ENCODE measurements at places on chromosomes 3 and 15.

DNA sequence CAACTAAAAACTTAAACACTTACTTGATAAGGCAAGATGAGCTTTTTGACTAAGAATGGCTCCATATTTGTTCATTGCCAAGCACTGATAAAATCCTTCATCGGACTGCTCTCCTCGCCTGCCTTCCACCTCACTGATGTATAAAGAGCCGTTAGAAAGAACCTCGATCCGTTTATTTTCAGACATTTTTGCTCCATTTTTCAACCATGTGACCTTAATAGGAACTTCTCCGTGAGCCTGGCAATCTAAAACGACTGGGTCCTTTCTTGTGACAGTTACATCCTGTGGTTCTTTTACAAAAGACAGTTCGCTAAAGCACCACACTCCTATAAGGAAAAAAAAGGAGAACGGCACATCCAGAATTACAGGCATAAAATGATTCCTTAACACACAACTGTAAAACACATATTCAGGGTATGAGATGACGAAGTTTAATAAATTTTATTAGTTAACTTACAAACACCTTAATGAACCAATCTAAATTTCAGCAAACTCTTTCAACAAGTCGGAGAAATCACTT is 2.5 kb downstream of the PRTG start:
- no peak for DNase-seq

DNA sequence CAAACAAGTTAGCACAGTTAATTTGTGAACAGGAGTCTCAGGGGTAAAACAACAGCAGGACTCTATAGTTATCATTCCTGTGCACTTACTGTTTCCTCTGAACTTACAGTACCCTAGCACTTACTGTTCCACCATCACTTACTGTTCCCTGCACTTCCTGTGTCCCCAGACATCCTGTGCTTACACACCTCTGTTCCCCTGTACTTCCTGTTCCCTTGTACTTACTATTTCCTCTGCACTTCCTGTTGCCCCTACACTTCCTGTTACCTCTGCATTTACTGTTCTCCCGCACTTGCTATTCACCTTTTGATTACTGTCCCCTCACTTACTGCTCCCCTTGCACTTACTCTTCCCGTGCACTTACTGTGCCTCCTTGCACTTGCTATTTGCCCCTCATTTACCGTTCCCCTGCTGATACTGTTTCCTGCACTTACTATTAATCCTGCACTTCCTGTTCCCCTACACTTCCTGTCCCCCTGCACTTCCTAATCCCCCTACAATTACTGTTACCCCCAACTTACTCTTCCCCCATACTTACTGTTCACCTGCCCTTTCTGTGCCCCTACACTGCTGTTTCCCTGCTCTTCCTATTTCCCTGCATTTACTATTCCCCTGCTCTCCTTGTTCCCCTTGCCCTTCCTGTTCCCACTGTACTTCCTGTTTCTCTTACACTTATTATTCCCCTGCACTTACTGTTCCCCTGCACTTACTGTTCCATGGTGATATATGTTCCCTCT is 30.3 kb downstream of the TPRA1 start:
- DNase-seq, result no peak

DNA sequence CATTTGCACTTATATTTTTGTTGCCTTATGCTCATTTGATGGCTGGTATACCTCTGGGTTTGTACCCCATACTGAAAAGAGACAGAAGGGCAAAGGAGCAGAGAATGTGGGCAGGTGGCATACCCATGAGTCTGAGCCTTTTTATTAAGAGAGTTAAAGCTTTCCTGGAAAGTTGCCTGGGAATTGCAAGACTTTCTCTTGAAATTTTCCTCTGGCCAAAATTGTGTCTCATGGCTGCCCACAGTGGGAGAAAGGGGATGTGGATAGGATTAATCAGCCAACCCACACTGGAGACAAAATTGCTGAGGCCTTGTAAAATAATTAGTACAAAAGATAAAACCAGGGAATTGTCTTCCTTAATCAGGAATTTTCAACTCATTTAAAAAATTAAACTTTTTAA is 8.2 kb upstream of the NMD3 start:
- no peak for DNase-seq

DNA sequence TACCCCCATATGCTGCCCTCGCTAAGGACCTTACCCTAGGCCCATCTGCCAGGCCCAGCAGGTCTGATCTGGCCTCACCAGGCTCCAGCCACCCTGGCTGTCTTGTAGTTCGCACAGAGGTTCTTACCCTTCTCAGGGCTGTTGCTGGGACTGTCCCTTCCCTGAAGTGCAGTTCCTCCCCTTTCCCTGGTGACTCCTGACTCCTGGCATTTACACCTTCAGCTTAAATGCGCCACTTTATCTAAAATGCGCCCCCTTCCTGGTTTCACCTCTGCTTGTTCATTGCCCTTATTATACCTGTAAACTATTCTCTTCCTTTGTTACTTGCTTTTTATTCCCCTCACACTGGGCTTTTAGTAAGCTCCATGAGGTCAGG is 835 bp upstream of the TTLL3 start:
- no peak for DNase-seq

DNA sequence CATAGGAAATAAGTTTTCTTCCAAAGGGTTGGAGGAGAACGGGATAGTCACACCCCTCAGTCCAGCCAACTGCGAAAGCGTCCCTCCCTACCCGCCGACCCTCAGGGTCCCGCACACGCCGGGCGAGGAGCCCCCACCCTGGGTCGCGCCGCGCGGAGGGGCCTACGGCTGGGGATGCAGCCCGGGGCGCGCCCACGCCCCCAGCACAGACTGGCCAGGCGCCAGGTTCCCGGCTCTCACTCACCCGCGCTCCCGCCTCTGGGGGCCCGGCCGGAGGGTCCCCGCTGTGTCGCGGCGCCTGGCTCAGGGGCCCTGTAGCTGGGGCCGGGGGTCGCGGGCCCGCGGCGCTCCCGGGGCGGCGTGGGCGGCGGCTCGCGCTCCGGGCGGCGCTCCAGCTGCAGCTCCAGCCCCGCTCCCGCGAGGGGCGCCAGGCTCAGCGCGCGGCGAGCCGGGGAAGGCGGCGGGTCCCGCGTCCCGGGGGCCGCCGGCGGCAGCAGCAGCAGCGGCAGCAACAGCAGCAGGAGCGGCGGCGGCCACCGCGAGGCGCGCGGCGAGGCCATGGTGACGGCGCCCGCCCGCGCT is 375 bp downstream of the HEG1 start:
- no peak for DNase-seq

DNA sequence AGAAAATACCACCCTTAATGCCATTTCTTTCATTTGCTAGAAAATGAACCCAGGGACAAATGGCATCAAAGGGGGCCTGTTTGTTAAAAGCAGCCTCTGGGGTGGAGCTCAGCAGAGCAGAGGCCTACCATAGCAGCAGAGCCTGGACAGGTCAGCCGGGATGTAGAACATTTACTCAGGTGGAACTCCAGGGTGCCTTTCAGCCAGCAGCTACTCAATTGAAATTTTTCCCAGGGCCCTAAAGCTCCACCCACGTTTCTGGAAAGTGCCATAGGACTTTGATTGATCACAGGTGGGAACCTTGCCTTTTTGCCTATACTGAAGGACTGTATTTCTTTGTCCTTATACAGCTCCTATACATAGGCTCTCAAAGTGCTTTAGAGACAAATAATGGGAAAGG is 74.5 kb upstream of the C15orf61 start:
- DNase-seq, result no peak

DNA sequence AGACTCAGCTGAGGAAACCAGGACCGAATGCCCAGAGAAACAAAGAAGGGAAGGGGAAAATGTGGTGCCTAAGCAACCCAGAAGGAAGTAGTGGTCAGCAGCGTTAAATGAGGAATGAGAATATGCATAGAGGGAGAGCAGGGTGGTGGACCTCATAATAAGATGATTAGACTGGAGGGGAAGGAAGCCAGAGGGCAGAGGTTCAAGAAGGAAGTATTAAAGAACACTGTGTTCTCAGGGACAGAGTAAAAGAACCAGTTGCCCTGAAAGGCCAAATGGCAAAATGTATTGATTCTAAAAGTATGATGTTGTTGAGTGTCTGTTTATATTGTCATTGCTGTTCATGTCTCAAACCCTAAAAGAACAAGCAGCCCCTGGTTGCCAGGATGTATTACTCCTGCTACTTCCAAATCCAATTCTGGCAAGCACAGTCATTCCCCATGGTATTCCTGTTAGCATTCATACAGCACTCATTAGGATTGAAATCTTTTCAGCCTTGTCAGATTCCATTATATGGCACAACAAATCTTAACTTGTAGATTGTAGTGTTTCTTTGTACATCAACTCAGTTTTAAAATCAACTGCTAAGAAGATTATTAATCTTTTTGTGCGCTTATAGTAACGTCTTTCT is 23.4 kb downstream of the P2RY1 start:
- no peak for DNase-seq

DNA sequence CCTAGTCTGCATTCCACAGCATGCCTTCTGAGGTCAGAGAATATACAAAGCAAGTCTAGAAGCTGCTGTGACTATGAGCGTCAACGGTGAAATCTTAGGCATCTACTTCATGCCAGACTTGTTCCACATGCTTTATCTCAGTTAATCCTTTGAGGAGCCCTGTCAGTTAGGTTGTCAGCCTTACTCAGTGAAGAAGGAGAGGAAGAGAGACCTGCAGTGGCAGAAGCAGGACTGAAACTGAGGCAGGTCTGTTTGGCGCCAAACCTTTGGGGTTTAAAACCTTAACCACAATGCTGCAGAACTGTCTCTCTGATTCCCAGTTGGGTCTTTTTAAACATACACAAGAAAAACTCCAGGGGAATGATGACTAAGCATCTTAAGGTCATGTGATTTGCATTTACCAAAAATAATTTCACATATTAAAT is 139.0 kb upstream of the LIPC start:
- DNase-seq, result no peak

Data from HAP-1 (cell line).